Activated CD4-positive, alpha-beta T cell treated with anti-CD3 and anti-CD28 coated beads for 36 hours (primary cell): ENCODE measurements at places on chromosomes 2 and 18.

GRCh38 chr2:20684581-20685063, 17.7 kb downstream of the GDF7 start:
- no peak for DNase-seq

- no peak for DNase-seq
Measured at GRCh38 chr18:57775937-57776336, 27.2 kb downstream of the ATP8B1 start.

GRCh38 chr2:22826703-22827102, 558.3 kb upstream of the KLHL29 start:
- no peak for DNase-seq

DNA sequence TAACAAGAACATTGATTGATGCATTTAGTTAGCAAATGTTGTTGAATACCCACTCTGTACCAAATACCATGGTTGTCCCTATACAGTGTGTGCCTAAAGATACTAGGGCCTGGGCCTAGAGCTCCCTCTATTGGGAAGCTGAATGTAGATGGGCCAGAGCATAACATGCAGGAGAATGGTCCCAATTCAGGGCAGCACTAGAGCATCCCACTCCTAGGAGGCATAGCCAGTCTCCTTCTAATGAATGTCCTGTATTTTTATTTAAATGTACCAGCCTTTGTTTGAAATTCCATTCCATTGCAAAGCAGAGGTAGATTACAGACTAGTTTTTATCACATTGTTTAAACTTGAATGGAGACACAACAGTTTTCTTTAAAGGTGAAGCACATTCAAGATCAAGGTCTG, 90.6 kb downstream of the FEZ2 start:
- peak; percentile 57 for DNase-seq

GRCh38 chr2:196170606-196171247, 651 bp downstream of the STK17B start:
- DNase-seq, result peak; percentile 51

- no peak for DNase-seq
Measured at GRCh38 chr18:8994603-8995002, 107.9 kb upstream of the NDUFV2 start.

DNA sequence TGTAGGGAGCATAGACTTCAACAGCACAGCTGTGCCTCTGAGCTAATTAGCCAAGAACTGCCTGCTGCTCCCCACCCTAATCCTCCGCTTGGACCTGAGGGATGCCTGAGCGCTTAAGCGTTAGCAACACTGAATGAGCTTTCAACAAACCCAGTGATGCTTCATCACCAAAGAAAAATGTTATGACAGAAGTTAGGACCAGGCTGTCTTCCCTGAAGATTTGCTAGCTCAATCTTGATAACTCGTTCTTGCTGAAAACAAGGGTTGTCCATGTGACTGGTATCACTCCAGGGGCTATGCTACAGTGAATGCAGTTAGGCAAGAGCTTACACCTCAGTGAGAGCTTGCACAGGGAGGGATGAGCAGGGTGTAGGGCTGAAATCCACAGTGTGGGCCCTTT, 190.7 kb upstream of the SIX2 start:
- no peak for DNase-seq

DNA sequence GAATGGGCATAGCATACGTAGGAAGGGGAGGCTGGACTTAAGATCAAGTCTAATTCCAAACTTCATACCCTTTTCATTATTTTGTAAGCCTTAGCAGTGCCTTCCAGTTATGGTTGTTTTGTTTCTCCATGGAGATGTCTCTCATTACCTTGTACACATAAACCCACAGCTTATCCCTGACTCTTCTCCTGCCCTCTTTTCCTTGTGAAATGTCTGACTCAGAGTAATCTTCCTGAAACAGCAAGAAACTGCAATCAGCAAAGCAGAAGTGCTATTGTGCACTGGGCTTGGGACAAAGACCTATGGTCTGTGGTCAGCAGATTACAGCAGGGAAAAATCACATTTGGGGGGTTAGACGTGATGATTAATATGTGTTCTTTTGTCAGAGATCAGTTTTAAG, 176.7 kb downstream of the IKZF2 start:
- DNase-seq, result no peak

DNA sequence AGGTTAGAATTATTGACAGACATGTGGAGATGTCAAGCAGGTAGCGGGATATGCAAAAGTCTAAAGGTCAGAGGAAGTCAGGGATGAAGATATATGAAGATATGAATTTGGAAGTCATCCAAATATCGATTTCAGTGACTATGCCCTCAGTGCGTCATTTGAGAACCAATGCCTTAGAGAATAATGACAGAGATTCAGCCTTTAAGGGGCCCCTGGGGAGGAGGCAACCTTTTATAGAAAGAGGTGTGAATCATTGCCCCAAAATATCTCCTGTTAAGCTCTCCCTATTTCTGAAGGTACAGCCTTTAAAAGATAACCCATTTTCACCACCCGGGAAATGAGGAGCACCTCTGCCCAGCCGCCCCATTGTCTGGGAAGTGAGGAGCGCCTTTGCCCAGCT, 223.4 kb downstream of the NCKAP5 start:
- DNase-seq, result no peak

DNA sequence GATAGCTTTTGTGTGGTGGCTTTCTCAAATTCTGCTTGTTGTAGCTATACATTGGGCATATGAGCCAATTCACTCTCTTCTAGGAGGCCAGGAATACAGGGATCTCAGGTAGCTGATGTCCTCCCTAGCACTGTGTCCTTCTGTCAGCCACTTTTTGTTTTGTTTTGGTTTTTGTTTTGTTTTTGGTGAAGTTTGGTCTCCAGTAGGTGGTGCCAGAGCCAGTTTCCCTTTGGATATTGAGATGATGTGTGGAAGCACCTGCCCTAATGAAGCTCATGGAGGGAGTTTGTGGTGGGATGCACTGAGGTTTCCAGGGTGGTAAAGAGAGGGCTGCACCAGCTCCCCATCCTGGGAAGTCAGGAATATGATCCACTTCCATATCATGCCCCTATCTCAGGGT, 100.5 kb upstream of the VWC2L start:
- DNase-seq, result no peak

GRCh38 chr2:97997784-97998392, 2.1 kb upstream of the TMEM131 start:
- no peak for DNase-seq

DNA sequence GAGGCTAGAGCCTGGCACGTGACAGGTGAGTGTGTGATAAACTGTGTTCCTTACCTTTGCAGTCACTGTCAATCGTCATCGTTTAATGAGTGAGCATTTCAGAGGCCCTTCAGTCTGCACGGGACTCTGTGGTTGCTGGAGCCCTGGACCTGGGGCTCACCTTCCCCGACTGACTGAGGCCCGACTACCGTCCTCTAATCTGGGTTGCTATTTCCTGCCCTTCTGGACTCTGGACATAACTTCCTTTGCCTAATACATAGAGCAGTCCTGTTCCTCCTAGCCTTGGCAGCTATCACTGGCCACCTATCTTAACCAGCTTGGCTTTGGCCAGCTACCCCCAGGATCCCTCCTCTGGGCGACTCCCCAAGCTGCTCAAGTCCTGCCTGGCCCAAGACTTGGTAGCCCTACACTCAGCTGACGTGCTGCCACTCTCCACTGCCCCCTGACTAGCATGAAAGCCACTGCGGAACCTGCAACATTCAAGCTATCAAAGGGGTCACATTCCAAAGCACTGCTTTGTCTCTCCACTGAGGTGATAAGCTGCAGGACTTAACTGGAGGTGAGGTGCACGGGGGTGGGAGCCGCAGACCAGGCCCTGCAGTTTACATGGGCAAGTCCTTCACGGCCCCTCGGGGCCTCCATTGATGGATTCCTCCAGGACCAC, 11.1 kb upstream of the RAB17 start:
- DNase-seq, result no peak

GRCh38 chr18:51211552-51211951, 14.1 kb upstream of the MEX3C start:
- DNase-seq, result peak; percentile 70

DNA sequence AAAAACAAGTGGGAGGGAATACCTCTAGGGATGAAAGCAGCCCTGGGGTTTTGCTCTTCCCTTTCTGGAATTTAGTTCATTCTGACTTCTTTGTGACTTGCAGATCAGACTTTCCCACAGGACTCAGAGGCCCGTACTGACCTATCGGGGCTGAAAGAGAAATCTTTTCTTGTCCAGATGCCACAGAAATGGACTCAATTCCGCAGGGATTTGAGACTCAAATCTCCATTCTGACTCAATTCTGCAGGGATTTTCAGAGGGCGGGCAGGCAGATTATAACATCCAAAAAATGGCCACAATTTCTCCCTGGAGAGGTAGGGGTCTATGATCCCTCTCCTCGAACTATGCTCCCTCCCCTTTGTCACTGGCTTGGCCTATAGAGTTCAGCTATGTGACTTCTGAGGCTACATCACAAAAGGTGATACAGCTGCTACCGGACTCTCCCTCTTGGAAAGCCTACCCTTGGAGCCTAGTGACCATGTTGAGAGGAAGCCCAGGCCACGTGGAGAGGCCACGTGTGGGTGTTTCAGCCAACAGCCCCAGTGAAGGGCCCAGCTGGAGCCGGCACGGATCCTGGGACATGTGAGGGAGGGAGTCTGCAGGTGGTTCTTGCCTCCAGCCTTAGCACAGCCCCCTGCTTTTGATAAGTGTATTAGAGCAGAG, 4.8 kb upstream of the EFHD1 start:
- DNase-seq, result no peak

DNA sequence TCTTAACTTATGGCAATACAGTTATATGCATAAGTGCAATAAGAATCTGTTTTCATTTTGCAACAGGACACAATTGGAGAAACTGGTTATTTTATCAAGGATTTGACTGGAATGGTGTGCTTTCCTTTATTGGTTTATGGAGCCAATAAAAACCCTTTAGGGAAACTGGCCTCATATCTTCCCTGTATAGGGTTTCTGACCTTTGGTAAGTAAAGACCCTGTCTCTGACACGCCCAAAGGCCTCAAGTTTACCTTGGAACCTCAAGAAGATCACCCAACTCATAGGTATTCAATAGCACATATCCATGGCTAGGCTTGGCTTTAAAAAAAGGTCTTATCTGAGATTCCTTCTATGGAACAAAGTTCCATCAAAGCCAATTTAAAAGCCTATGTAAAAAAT, 11.2 kb downstream of the HAAO start:
- DNase-seq, result no peak

- DNase-seq, result peak; percentile 84
Measured at GRCh38 chr2:181677912-181678586, 2.3 kb downstream of the NEUROD1 start.

- DNase-seq, result no peak
Measured at GRCh38 chr2:28543316-28544035, 47.6 kb downstream of the PLB1 start.

DNA sequence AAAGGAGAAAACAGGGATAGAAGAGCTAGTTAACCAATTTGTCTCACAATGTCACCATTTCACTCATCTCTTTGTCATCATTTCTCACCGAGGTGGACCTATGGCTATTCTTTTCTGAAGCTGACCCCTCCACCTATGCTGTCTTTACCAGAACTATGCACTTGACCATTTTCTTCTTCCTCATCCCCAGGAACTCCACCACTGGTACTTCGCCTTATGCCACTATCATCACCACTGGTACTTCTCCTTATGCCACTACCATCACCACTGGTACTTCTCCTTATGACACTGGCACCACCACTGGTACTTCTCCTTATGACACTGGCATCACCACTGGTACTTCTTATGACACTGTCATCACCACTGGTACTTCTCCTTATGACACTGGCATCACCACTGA, 745.8 kb upstream of the CHAC2 start:
- no peak for DNase-seq

GRCh38 chr18:9711361-9712129, 3.4 kb downstream of the RAB31 start:
- DNase-seq, result peak; percentile 51

DNA sequence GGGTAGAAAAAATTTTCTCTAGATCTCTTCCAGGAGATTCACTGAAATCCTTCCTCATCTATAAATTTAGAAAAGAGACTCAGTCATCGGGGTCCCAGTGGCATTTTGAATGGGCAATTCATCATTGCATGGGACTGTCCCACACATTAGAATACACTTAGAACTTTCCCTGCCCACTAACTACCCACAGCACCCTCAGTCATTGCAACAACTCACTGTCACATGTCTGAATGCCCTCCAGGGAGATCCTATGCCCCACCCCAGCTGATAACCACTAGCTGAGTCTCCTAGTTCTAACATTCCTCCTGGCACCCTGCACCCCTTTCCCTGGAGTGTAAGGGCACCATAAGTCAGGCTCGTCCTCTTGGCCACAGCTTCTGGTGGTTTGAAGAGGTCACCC, 89.6 kb downstream of the INSIG2 start:
- peak; percentile 30 for DNase-seq

DNA sequence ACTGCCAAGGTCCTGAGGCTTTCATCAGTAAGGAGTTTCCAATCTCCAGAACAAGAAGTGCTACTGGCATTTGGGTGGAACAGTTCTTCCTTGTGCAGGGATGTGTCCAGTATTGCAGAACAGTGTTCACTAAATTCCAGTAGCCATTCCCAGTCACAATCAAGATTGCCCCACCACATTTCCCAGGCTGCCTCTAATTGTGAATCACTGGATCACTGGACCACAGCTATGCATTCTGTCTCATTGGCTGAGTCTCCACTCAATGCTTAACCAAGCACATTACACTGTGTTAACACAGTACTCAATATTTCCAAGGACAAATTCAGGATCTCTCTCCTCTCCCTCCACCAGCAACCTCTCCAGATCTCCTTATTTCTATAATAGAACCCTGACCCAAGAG, 160.2 kb upstream of the CCDC150 start:
- DNase-seq, result no peak

GRCh38 chr18:65749841-65750240, 971 bp upstream of the CDH7 start:
- no peak for DNase-seq

DNA sequence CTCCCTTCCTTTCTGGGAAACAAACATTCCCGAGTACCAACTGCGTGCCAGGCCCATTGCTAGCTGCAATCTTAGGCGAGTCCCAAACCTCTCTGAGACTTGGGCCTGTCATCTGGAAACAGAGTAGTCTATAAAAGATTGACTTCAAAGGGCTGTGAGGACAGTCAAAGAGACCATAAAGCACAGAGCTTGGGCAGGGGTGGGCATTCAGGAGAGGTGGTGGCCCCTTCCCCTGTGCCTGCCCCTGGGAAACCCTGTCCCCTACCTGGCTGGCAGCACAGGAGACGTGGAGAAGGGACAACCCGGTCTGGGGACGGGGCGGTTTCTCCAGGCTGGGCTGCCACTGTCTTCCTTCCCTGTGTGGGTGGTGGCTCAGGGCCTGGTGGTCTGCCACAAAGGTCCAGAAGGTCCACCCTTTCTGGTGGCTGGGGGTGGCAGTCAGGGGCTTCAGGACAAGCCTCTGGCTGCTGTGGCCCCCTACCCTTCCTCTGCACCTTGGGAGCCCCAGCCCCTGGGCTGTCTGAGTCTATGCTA, 33.9 kb upstream of the FOSL2 start:
- DNase-seq, result no peak

- DNase-seq, result no peak
Measured at GRCh38 chr2:24190503-24190902, 15.7 kb downstream of the FAM228A start.

- DNase-seq, result no peak
Measured at GRCh38 chr2:47040651-47041050, 114.5 kb downstream of the STPG4 start.

- no peak for DNase-seq
Measured at GRCh38 chr18:23924813-23925212, 89.7 kb upstream of the TTC39C start.

GRCh38 chr18:44028109-44028508, 652.6 kb upstream of the SETBP1 start:
- no peak for DNase-seq

- DNase-seq, result no peak
Measured at GRCh38 chr2:237293978-237294377, 120.0 kb downstream of the COL6A3 start.

GRCh38 chr2:189556526-189556925, 24.1 kb downstream of the SLC40A1 start:
- DNase-seq, result no peak

GRCh38 chr2:219369447-219369861, 18.3 kb downstream of the DNPEP start:
- no peak for DNase-seq
